Glutamatergic neuron (in vitro differentiated cells): ENCODE measurements at places on chromosomes 12 and 14. TPM values are rescaled to one million over a fixed set of nuclear protein-coding genes. Genes with fewer than 3 reads are reported as not detected.

KCNJ8 gene
- 0.66 TPM for total RNA-seq

MYRFL gene
- total RNA-seq, result not detected

- no peak overlapping the region for H3K4me3 ChIP-seq
- no peak overlapping the region for H3K27ac ChIP-seq
- no peaks in the 10 kb centered on the region for H3K36me3 ChIP-seq
- DNase-seq, result no peak
- H3K27me3 ChIP-seq, result no peaks in the 10 kb centered on the region
Measured at GRCh38 chr12:28108599-28108998, 81.7 kb upstream of the CCDC91 start.

DNA sequence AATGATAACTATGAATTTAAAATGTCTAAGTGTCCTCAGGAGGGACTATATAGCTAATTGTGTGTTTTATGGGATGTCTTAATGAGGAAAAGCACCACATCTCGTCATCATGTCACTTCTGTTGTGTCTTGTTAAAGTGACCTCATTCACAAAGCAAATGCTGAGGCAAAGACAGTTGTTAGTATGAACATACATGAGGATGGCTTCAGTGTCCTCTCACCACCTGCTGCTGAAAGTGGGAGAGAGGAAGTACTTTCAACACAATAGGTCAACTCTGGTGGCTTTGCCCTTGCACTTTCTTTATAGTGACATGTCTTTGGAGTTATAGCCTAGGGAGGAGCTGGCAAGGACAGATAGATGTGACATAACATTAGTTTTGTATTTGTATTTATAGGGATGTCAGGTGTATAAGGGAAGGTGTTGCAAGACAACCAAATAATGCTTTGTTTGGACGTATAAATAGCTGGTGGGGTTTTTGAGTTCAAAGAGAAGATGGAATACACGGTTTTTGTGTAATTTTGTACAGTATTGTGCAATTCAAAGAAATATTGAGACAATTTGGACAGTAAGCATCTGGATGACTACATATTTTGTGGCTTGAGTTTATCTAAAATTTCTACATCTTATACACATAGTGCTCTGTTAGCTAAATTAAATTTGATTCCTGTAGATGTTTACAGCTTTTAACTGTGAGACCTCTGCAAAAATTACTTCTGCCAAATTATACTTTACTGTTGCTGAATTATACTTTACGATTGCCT, 131.7 kb upstream of the ATP2B1 start:
- H3K4me1 ChIP-seq, result peaks cover 3% of the 10 kb centered on the region
- H3K27ac ChIP-seq, result no peak overlapping the region
- no peak overlapping the region for H3K4me3 ChIP-seq
- no peak for DNase-seq

PLCZ1 gene
- total RNA-seq, result not detected

DNA sequence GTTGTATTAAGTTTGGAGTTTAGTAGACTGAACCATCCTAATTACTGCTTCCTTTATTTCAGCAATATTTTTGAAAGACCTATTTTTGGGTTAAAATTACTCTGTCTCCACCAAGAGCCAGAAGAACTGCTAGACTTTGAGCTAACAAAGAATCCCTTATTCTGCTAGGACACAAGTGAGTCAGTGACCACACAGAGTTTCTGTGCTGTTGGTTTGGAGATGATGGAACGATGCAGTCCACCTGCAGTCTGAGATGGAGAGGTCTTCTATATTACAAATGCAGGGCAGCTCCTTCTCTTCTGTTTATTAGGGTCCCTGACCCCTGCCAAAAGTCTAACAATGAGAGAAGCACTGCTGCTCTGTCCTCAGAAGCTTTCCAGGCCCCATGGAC, 6.7 kb upstream of the STXBP6 start:
- no peak overlapping the region for H3K4me3 ChIP-seq
- no peak overlapping the region for H3K27ac ChIP-seq
- no peaks in the 10 kb centered on the region for H3K36me3 ChIP-seq
- H3K4me1 ChIP-seq, result no peaks in the 10 kb centered on the region

GRCh38 chr12:78559886-78560285, 304.7 kb upstream of the SYT1 start:
- DNase-seq, result peak; percentile 54
- H3K27me3 ChIP-seq, result no peaks in the 10 kb centered on the region

GRCh38 chr12:72053604-72054003, 115.0 kb downstream of the TPH2 start:
- no peak overlapping the region for H3K4me3 ChIP-seq
- no peak for DNase-seq
- no peak overlapping the region for H3K27ac ChIP-seq
- H3K36me3 ChIP-seq, result no peaks in the 10 kb centered on the region

IL26 gene
- total RNA-seq, result not detected

CCDC60 gene
- 3.8 TPM for total RNA-seq

IPO4 gene
- 25.5 TPM for total RNA-seq

DNA sequence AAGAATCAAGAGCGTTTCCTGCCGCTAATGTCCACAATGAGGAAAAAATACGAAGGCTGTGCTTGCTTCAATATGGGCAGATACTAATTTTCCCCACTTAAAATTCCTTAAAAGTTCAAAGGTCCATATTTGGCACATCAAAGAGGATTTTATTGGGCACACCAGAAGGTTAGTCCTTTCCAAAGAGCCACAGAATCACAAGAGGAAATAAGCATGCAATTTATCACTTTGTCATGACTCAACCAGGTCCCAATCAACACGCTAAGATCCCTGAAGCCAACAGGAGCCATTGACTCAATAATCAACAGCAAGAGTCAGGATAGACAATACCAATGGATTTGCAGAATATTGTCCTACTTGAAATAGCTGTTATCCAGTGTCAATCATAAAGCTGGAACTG, 80.6 kb downstream of the MAP1LC3B2 start:
- no peak overlapping the region for H3K4me3 ChIP-seq
- no peaks in the 10 kb centered on the region for H3K36me3 ChIP-seq
- no peak for DNase-seq
- no peak overlapping the region for H3K27ac ChIP-seq
- peaks cover 2% of the 10 kb centered on the region for H3K4me1 ChIP-seq
- H3K27me3 ChIP-seq, result no peaks in the 10 kb centered on the region

DNA sequence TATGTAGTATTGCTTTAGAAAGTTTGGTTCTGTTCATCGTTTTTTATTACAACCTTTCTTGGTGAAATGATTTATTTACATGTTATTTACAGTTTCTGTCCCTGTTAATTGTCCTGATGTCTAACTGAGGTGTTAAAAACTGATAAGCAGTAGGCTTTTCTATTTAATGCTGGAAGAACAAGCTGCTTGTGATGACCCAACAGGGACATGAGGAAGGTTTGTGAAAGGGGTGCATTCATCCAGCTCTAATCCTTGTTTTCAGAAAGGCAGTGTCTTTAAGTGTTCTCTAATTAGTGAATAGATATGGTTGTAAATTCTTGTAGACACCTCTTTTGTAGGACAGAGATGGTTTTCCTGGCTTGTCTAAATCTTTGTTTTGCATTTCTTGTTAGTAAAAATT, 191.4 kb downstream of the FOXA1 start:
- no peaks in the 10 kb centered on the region for H3K36me3 ChIP-seq
- peaks cover 3% of the 10 kb centered on the region for H3K4me1 ChIP-seq
- H3K27ac ChIP-seq, result no peak overlapping the region
- H3K4me3 ChIP-seq, result no peak overlapping the region
- no peak for DNase-seq

GRCh38 chr12:42450248-42450647, 124.3 kb downstream of the PPHLN1 start:
- no peak overlapping the region for H3K27ac ChIP-seq
- H3K36me3 ChIP-seq, result peaks cover 10% of the 10 kb centered on the region
- no peaks in the 10 kb centered on the region for H3K4me1 ChIP-seq
- H3K4me3 ChIP-seq, result no peak overlapping the region
- DNase-seq, result no peak

CCDC197 gene
- total RNA-seq, result not detected

MMP14 gene
- total RNA-seq, result 162 TPM

YY1 gene
- total RNA-seq, result 60.6 TPM

DNA sequence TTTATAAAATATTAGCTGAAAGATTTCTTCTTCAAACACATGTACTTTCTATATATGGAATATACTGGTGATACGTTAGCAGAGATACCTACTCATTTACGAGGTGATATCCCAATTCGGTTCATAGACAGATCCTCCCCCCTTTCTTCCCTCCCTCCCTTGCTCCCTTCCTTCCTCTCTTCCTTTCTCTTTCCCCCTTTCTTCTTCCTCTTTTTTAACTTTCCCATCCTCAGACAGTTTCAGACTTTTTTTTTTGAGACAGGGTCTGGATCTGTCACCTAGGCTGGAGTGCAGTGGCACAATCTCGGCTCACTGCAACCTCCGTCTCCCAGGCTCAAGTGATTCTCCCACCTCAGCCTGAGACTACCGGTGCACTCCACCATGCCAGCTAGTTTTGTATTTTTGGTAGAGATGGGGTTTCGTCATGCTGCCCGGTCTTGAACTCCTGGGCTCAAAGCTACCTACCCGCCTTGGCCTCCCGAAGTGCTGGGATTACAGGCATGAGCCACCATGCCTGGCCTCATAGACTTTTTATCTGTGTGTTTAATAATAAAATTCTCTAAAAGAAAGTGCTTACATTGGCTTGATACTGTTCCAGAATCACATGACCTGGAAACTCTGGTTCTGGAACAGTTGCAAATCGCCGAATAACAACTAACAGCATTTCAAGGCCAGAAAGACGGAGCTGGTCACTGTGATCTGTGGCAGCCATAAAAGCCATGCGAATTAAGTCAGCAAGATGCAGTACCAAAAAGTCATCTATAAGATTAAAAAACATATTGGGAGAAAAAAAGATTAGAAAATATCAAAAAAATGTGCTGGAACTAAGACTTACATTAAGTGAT, 99.2 kb downstream of the HEATR5A start:
- DNase-seq, result no peak
- no peak overlapping the region for H3K4me3 ChIP-seq
- H3K27me3 ChIP-seq, result peaks cover 2% of the 10 kb centered on the region
- H3K4me1 ChIP-seq, result peaks cover 3% of the 10 kb centered on the region
- H3K36me3 ChIP-seq, result no peaks in the 10 kb centered on the region

PPM1H gene
- 6.3 TPM for total RNA-seq

DNA sequence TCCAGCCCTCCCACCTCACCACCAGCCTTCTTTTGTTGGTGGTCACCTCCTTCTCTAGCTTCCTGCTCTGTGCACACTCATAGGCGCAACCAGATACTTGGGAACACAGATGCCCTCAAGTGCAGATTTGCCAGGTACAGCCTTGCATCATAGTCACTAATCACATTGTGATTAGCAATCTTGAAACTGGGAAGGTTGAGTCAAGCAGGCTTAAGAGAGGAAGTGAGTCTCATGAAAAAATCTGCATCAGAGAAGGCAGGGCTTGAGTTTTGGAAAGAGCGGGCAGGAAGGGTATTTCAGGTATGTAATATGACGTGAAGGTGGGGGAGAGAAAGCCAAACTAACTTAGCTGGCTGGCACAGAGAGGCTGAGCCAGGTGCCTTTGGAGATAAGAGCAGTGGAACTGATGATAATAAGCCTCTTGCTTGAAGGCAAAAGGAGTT, 2.7 kb upstream of the RABGGTA start:
- H3K4me1 ChIP-seq, result peaks cover 4% of the 10 kb centered on the region
- H3K27ac ChIP-seq, result no peak overlapping the region
- H3K4me3 ChIP-seq, result no peak overlapping the region

DNA sequence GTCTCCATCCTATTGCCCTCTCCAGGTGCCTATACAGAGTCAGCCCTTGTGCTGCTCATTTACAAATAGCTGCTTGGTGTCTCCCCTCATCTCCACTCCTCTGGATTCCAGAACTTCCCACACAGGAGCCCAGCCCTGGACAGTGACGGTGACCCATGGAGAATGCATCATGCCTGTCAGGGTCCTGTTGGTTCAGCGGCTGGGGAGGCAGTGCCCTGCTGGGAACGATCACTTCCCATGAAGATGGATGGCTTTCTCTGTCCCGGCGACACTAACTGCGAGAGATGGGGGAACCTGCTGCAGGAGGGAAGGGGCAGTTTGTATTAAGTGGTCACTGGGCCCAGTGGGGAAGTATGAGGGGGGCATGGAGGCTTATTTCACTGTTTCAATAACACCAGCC, 395.0 kb upstream of the TBX3 start:
- H3K27me3 ChIP-seq, result peaks cover 1% of the 10 kb centered on the region
- H3K4me3 ChIP-seq, result no peak overlapping the region
- H3K4me1 ChIP-seq, result no peaks in the 10 kb centered on the region
- no peaks in the 10 kb centered on the region for H3K36me3 ChIP-seq
- H3K27ac ChIP-seq, result no peak overlapping the region

ADAM20 gene
- total RNA-seq, result 1.3 TPM

SLC6A15 gene
- total RNA-seq, result 123 TPM

DNA sequence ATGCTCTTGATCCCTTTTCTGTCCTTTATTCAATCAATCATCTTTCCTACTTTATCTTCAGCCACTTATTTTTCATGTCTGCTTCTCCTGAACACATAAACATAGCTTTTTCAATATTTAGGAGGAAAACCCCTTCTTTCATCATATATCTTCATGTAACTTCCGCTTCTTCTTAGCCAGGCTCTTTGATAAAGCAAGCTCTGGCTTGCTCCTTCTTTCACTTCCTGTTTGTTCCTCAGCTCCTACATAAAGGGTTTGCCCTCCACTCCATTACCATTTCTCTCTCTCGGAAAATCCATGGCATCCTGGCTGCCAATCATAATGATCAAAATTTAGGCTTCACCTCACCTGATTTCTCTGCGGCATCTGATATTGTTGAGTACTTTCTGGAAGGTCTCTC, 33.7 kb upstream of the HELB start:
- H3K4me1 ChIP-seq, result no peaks in the 10 kb centered on the region
- DNase-seq, result no peak
- H3K27ac ChIP-seq, result no peak overlapping the region
- H3K4me3 ChIP-seq, result no peak overlapping the region
- peaks cover 2% of the 10 kb centered on the region for H3K27me3 ChIP-seq

EIF2B1 gene
- 45.8 TPM for total RNA-seq

DNA sequence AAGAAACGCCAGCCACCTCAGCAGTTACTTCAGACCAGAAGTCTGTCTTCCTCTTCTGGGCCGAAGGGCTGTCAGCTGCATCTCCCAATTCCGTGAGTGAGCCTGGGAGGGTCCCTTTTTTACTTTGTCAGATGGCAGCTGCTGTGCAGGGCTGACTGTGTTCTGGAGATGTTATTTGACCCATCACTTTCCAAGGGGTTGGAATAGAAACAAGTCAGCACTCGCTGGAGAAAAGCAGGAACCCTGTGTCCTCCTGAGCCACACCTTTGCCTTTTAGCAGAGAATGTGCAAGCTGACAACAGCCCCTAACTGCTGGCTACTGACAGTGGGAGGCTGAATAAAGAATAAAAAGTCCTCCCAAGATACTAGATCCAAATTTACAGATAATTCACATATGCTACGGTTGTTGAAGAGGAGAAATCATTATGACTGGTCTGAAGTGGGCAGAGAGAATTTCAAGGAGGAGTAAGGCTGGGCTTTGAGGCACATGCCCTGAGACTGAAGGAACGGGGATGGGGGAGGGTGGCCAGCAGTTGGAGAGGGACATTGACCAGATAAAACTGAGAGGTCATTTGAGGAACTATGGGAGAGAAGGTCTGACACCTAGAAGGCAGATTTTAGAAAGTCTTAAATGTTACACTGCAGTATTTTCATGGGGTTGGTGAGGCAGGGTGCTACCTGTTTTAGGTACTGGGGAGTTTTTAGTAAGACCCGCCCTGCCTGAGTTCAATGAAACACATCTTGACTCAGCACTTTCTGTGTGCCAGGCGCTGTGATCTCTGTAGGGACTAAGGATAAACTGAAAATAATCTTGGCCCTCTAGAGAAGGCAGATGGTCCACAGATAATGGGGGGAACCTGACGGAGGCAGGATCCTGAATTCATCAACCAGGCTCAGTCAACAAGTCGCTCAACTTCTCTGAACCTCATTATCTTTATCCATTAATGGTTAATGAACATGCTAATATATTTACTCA, 27.4 kb downstream of the FAM234B start:
- no peak overlapping the region for H3K4me3 ChIP-seq
- peaks cover 6% of the 10 kb centered on the region for H3K27me3 ChIP-seq
- no peak for DNase-seq
- H3K36me3 ChIP-seq, result peaks cover 6% of the 10 kb centered on the region
- peak overlapping the region; percentile 81 for H3K27ac ChIP-seq
